Stomach (tissue), 19 donors: ENCODE measurements at places on chromosomes 7 and 10. TPM values are rescaled to one million over a fixed set of nuclear protein-coding genes. Genes with fewer than 3 reads are reported as not detected.

Gene RBM48
- 8.5 TPM for total RNA-seq

DNA sequence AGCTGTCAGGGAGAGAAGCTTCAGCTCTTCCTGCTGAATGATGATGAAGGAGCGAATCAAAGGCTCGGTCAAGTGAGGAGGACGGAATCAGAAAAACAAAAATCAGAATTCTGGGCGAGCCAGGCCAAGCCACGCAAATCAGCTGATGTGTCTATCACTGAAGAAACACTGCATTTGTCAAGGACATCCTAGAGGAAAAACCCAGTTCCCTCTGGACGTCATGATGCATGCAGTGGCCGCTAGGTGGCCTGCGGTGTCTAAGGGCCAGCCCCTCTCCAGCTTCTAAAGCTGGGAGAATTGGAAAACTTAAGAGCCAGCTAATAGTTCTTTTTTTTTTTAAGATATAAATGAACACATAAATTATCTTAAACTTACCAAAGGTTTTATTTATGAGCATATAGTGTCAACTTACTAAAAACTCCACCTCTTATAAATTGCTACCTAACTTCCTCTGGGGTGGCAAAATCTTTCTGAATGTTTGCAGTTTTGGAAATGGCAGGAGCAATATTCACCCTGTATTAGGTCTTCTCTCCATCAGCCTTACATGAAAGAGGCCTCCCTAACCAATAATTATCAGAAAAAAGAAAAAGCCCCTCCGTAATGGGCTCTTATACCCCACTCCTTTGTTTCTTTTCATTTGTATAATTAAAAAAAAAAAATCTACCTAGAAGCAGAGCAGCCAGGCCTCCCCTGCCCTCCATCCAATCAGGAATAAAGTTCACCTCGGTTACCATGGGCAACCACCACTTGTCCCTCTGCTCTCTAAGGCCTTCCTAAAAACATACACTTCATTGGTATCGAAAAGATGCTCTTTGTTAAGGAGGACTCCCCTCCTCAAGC is 186.8 kb downstream of the USP6NL start:
- no peaks in the 10 kb centered on the region for H3K27me3 ChIP-seq
- H3K27ac ChIP-seq = no peak overlapping the region
- H3K4me3 ChIP-seq = no peak overlapping the region
- no peaks in the 10 kb centered on the region for H3K4me1 ChIP-seq

Gene RNF32
- total RNA-seq = 4.7 TPM

GRCh38 chr7:149500910-149501309 is 3.3 kb upstream of the ZNF746 start:
- H3K4me3 ChIP-seq = no peak overlapping the region
- no peaks in the 10 kb centered on the region for H3K27me3 ChIP-seq
- peak; percentile 42 for DNase-seq

DNA sequence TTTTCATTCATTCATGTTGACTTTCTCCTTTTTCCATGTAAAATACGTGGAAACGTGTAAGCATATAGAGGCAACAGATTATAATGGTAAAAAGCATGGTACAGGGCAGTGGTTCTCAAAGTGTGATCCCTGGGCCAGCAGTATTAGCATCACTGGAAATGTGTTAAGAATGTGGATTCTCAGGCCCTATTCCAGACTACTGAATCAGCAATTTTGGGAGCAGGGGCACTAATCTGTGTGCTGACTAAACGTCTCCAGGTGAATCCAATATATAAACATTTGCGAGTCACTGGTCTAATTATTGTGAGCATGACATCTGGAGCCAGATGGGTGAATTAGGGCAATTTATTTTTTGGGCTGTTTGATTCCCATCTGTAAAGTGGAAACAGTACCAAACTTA is 5.1 kb upstream of the GPR158 start:
- H3K4me1 ChIP-seq = peaks cover under 1% of the 10 kb centered on the region
- no peak for DNase-seq
- peaks cover 5% of the 10 kb centered on the region for H3K27me3 ChIP-seq
- no peak overlapping the region for H3K27ac ChIP-seq

GRCh38 chr7:97390915-97391593 is 273.6 kb downstream of the SDHAF3 start:
- no peaks in the 10 kb centered on the region for H3K27me3 ChIP-seq
- DNase-seq = no peak
- no peaks in the 10 kb centered on the region for H3K36me3 ChIP-seq
- no peak overlapping the region for H3K4me3 ChIP-seq

Gene KAT6B
- 85.2 TPM for total RNA-seq

GRCh38 chr7:124089621-124090020 is 56.8 kb upstream of the TMEM229A start:
- H3K27me3 ChIP-seq = no peaks in the 10 kb centered on the region
- H3K36me3 ChIP-seq = no peaks in the 10 kb centered on the region
- H3K4me3 ChIP-seq = no peak overlapping the region
- H3K27ac ChIP-seq = no peak overlapping the region
- H3K4me1 ChIP-seq = peaks cover 4% of the 10 kb centered on the region

DNA sequence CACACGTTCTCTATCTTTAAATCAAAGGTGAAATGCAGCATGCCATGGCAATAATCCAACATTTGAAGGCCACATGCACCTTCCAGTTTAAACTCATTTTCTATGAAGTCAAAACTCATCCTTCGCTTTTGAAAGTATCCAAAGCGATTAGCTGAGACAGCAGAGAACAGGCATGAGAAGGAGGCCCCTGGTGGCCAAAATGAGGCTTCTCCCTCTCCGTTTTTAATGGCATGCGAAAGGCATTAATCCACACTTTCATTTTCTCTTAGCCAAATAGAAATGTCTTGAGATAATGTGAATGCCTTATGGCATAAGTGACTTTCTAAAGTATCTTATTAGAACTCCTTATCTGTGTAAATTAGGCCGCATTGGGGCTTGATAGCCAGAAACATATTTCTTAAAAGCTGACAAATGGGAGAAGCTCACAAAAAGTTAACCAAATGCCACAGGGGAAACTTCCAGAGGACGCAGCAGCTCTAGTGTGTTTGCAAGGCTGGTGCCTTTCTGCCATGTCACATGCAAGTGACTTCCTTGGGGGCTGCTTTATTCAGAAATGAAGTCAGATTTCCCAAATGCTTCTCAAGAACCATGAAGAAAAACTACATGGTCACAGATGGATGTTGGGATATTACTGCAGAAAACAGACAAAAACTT is 1189.6 kb downstream of the SORCS1 start:
- H3K4me3 ChIP-seq = peak overlapping the region; percentile 19
- H3K4me1 ChIP-seq = no peaks in the 10 kb centered on the region
- no peak overlapping the region for H3K27ac ChIP-seq
- H3K27me3 ChIP-seq = no peaks in the 10 kb centered on the region
- DNase-seq = peak; percentile 53
- H3K36me3 ChIP-seq = no peaks in the 10 kb centered on the region

DNA sequence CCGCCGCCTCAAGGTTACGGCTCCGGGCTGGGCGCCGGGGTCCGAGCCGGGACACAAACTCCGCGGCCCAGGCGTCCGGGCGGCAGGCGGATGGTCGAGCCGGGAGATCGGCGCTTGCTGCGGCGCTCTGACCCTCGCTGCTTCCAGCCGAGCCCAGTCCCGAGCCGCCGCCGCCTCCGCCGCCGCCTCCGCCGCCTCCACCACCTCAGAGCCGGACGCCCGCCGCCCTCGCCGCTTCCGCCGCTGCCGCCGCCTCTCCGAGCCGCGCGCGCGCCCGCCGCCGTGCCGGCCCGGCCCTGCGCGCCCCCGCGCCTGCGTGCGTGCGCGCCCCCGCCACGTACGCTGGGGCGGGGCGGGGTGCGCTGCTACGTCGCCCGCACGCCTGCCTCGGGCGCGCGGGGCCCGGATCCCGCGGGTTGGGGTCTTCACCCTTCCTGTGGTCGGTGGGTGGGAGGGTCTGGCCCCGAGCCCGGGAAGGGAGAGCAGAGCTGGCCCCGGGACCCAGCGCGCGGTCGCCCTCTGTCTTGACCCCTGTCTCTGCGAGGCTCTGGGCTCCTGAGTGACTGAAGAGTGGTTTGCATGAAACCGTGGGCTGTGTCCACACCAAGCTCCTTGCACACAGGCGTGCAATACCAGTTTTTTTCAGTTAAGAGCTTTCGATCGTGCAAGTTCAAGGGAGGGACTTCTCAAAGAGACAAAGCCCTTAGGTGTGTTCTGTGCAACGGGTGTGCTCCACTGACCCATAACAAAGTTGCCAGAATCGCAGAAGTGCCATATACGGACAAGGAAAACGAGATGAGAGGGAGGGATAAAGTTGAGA is at the start of gene SMURF1:
SMURF1 (minus strand) TSS at position 256 of the 820 bp plus-strand sequence. CDS start 328 bp downstream, outside the sequence.
- DNase-seq = peak; percentile 90
- H3K4me1 ChIP-seq = peaks cover 46% of the 10 kb centered on the region
- H3K36me3 ChIP-seq = no peaks in the 10 kb centered on the region

Gene TUBB8
- total RNA-seq = not detected

Gene CPXM2
- total RNA-seq = 33.5 TPM

DNA sequence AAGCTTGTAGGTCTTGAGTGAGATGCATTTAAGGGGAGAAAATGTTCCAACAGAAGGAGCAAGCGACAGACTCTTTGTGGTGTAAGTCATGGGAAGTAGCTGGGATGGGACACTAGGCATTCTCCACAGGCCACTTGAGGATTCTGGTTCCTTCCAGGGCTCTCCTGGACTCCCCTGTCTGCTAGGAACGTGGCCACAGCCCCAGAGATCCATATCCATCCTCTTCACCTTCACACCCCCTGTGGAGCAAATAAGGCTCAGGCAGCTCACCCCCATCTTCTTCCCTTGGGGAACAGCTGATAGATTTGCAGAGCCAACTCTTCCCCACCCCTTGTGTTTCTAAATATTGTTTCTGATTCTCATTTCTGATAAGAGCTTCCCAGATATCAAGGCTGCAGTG is 482.6 kb upstream of the MKI67 start:
- DNase-seq = no peak
- no peaks in the 10 kb centered on the region for H3K27me3 ChIP-seq
- H3K4me3 ChIP-seq = no peak overlapping the region

DNA sequence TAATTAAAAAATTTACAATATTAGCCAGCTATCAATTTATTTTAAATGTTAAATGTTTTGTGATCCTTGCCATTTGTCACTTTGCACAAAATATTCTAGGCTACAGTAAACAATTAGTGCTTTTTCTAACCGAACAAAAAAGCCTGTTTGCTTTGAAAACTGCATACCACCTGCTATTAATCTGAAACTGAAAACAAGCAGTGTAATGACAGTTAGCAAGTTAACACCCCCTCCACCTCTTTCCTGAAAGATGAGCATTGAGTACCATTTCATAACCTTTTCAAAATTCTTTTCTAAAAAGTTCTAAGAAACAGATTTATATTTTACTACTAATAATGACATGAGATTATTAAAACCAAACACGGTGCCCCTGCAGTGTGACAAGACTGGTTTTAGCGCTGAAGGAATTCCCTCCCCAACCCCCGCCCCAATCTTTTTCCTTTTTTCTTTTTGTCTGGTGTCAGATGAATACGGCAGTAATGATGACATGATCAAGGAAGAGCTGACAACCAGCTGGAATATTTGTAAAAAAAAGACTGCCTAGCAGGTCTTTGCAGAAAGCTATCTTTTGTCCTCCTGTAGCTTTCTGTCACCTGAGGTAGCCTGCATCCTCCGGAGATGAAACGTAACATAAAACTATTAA is 175.6 kb downstream of the CHCHD3 start:
- peaks cover 18% of the 10 kb centered on the region for H3K36me3 ChIP-seq
- no peaks in the 10 kb centered on the region for H3K4me1 ChIP-seq
- H3K27ac ChIP-seq = no peak overlapping the region
- no peak for DNase-seq
- H3K27me3 ChIP-seq = no peaks in the 10 kb centered on the region

Gene BICC1
- 6.2 TPM for total RNA-seq

DNA sequence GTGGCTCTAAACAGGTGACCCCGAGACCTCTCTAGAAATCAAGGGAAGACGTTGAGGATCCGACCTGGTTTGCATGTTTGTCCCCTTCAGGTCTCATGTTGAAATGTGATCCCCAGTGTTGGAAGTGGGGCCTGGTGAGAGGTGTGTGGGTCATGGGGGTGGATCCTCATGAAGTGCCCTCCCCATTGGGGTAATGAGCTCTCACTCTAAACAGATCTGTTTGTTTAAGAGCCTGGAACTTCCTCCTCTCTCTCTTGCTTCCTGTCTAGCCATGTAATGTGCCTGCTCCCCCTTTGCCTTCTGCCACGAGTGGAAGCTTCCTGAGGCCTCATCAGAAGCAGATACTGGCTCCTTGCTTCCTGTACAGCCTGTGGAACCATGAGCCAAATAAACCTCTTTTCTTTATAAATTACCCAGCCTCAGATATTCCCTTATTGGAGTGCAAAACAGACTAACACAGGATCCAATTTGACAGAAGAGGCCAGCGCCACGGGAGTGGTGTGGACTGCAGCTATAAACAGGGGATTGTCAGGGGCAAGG is 10.8 kb upstream of the POLM start:
- no peaks in the 10 kb centered on the region for H3K36me3 ChIP-seq
- no peak overlapping the region for H3K27ac ChIP-seq

GRCh38 chr10:33373263-33373662 is 38.8 kb upstream of the NRP1 start:
- H3K4me3 ChIP-seq = no peak overlapping the region
- no peaks in the 10 kb centered on the region for H3K4me1 ChIP-seq
- no peaks in the 10 kb centered on the region for H3K27me3 ChIP-seq
- no peak for DNase-seq
- H3K27ac ChIP-seq = no peak overlapping the region

Gene ASB4
- total RNA-seq = 0.18 TPM

- no peak for DNase-seq
- no peaks in the 10 kb centered on the region for H3K36me3 ChIP-seq
- no peaks in the 10 kb centered on the region for H3K27me3 ChIP-seq
- no peak overlapping the region for H3K27ac ChIP-seq
- peaks cover 22% of the 10 kb centered on the region for H3K4me1 ChIP-seq
Observed at GRCh38 chr10:96255549-96256333, 15.6 kb downstream of the BLNK start.

GRCh38 chr7:154842591-154842990 is 160.3 kb downstream of the PAXIP1 start:
- H3K4me3 ChIP-seq = no peak overlapping the region
- H3K4me1 ChIP-seq = no peaks in the 10 kb centered on the region
- H3K27ac ChIP-seq = no peak overlapping the region
- peaks cover 8% of the 10 kb centered on the region for H3K27me3 ChIP-seq
- H3K36me3 ChIP-seq = no peaks in the 10 kb centered on the region
- no peak for DNase-seq

GRCh38 chr7:106965108-106965507 is 79.4 kb upstream of the PRKAR2B start:
- DNase-seq = no peak
- H3K27ac ChIP-seq = no peak overlapping the region
- H3K36me3 ChIP-seq = no peaks in the 10 kb centered on the region
- H3K4me1 ChIP-seq = no peaks in the 10 kb centered on the region
- no peak overlapping the region for H3K4me3 ChIP-seq

- H3K4me1 ChIP-seq = no peaks in the 10 kb centered on the region
- DNase-seq = no peak
- H3K4me3 ChIP-seq = no peak overlapping the region
- peaks cover 94% of the 10 kb centered on the region for H3K36me3 ChIP-seq
- H3K27me3 ChIP-seq = no peaks in the 10 kb centered on the region
Observed at GRCh38 chr10:6228010-6228511, 25.3 kb downstream of the PFKFB3 start.

- no peaks in the 10 kb centered on the region for H3K27me3 ChIP-seq
- no peak for DNase-seq
- no peak overlapping the region for H3K27ac ChIP-seq
Observed at GRCh38 chr7:124187962-124188361, 155.1 kb upstream of the TMEM229A start.
